ENCODE measurements at places on chromosomes 2 and 18.
A peak's percentile ranks its signal among the peaks of the same experiment; 100 is the strongest.

DNA sequence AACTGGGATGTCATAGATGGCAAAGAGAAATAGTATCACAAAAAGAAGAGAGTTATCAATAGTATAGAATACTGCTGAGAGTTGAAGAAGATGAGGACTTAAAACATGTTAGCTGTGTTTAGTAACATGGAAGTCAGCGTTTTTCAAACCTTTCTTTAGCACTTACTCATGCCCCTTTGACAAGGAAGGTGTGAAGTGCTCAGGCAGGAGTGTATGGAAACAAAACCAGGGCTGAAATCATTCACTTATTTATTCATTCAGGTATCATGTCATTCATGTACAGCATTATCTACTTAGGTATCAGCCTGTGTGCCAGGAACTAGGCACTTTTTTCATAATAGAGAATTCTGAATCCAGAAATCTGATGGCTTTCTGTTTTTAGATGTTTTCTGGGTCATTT is 27.2 kb downstream of the CD28 start:
- DNase-seq, result no peak

- DNase-seq, result no peak
Measured at GRCh38 chr2:229378386-229378785, 107.3 kb upstream of the PID1 start.

- no peak for DNase-seq
Measured at GRCh38 chr2:15745350-15745749, 153.7 kb downstream of the DDX1 start.

DNA sequence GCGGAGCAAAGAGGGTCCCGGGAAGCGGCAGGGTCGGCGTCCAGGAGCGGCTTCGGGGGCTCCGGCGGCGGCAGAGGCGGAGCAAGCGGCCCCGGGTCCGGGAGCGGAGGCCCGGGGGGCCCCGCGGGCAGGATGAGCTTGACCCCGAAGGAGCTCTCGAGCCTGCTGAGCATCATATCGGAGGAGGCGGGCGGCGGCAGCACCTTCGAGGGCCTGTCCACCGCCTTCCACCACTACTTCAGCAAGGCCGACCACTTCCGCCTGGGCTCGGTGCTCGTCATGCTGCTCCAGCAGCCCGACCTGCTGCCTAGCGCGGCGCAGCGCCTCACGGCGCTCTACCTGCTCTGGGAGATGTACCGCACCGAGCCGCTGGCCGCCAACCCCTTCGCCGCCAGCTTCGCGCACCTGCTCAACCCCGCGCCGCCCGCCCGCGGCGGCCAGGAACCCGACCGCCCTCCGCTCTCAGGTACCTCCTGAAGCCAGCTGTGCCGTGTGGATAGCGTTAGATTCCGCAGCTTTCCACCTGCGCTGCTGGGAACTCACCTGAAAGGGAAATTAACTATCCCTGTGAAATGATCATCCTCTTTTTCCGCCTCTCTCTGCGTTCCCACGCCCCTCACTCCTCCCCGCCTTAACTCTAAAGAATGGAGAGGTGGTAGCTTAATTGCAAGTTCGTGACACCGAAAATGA is 472 bp downstream of the CNOT11 start:
- DNase-seq, result peak; percentile 62

- no peak for DNase-seq
Measured at GRCh38 chr2:240651185-240651584, 25.9 kb downstream of the GPR35 start.

DNA sequence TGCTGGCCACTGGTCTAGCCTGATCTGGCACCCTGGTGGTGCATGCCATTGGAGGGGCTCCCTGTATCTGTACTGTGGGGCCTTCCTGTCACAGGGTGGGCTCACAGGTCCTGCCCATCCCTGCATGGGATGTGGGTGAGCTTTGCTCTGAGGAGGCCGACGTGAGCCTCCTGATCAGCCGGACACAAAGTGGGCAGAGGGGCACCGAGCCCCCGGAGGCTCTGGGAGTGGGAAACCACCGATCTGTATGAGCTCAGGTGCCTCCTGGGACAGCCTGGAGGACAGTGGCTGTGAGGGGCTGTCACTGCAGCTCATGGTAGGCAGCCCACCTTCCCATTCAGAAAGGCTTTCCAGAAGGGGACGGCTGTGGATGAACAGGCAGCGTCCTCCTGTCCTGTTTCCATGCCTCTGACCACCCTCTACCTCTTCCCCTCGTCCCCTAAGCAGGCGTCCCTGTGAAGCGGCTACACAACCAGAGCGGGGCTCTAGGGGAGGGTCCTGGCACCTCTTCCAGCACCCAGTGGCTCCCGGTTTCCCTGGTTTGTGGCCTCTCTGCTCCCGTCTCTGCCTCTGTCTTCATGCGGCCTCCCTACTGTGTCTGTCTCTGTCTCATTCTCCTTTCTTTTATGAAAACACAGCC is 112.5 kb upstream of the OTOS start:
- DNase-seq, result no peak
